ENCODE measurements at places on chromosomes 11 and 22.

DNA sequence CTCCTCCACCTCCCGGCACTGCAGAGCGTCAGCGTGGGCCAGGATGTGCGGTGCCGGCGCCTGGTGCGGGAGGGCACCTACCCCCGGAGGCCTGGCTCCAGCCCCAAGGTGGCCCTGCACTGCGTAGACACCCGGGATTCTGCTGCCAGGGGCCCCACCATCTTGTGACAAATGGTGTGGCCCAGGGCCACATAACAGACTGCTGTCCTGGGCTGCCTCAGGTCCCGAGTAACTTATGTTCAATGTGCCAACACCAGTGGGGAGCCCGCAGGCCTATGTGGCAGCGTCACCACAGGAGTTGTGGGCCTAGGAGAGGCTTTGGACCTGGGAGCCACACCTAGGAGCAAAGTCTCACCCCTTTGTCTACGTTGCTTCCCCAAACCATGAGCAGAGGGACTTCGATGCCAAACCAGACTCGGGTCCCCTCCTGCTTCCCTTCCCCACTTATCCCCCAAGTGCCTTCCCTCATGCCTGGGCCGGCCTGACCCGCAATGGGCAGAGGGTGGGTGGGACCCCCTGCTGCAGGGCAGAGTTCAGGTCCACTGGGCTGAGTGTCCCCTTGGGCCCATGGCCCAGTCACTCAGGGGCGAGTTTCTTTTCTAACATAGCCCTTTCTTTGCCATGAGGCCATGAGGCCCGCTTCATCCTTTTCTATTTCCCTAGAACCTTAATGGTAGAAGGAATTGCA lies 13.5 kb downstream of the TSKU start:
- no peak for DNase-seq

- DNase-seq = no peak
These were observed 24.4 kb downstream of the GPR83 start for GRCh38 chr11:94376841-94377240.

DNA sequence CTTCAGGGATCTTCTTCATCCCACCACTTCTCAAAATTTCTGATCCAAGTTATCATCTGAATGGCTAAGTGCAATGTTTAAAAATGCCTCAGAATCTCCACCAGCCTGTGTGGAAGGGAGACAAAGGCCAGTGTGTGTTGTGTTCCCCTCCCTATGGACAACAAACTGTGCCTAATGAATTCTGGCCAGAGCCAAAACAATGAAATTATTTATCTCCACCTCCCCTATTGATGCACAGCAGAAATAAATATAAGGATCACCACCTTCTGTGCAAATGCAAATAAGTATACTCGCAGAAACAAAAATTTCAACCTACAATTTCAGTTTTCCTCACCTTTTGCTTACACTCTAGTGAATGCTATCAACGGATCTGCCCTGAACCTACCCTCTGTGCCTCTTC lies 75.8 kb downstream of the GAB2 start:
- DNase-seq = no peak

GRCh38 chr11:15446929-15447328 lies 332.2 kb downstream of the INSC start:
- no peak for DNase-seq

- DNase-seq = no peak
These were observed 16.5 kb downstream of the ZBTB16 start for GRCh38 chr11:114075891-114076441.
